Epithelial cell of proximal tubule (primary cell): ENCODE measurements at places on chromosomes 3 and 15.

GRCh38 chr3:66487465-66487864, 13.4 kb downstream of the LRIG1 start:
- no peak for DNase-seq

DNA sequence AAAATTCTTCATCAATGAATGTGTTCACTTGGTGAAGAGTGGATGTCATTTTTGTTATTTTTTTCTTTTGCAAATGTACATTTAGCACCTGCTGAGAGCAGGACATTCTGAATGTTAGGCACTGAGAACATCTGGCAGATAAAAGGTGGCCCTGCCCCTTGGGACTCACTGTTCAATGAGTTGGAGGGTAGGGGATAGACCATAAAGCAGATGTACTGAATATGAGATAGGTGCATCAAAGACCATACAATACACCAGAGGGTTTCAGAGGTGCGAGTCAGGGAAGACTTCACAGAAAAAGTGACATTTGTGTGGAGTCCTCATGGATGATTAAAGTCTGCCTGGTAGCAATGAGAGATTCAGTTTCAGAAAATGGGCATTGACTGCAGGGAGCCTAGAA, 34.2 kb downstream of the EEFSEC start:
- no peak for DNase-seq

- DNase-seq: no peak
These were observed 19.5 kb downstream of the TKT start for GRCh38 chr3:53236112-53236841.

DNA sequence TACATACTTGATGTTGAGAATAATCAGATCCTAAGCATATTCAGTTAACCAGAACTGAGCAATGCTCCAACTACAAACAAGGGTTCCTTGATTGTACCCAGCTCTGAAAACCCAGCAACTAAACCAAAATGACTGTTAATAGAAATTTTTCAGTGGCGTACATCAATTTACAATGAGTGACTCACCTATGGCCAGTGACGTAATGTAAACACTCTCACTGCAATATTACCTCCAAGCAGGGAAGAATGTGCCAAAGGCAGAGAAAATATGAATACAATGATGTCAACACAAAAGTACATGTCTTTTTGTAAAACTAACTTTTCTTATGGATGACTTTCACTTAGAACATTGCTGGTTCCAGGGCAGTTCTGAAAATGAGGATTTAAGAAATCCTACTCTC, 611.3 kb downstream of the EDEM1 start:
- DNase-seq: no peak

- no peak for DNase-seq
These were observed 769 bp downstream of the C2CD4A start for GRCh38 chr15:62067448-62068044.

DNA sequence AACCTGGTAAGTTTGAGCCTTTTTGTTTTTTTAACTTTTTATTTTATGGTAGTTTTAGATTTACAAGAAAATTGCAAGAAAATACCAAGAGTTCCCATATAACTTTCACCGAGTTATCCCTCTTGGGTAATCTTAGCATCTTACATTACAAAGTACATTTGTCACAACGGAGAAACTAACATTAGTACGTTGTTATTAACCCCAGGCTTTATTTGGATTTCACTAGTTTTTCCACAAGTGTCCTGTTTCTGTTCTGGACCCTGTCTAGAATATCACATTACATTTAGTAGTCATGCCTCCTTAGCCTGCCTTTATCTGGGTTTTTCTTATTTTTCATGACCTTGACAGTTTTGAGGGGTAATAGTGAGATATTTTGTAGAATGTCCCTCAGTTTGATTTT, 53.5 kb upstream of the KPNA4 start:
- no peak for DNase-seq
